ENCODE measurements at places on chromosomes 3 and 15. TPM values are rescaled to one million over a fixed set of nuclear protein-coding genes. Genes with fewer than 3 reads are reported as not detected.

DNA sequence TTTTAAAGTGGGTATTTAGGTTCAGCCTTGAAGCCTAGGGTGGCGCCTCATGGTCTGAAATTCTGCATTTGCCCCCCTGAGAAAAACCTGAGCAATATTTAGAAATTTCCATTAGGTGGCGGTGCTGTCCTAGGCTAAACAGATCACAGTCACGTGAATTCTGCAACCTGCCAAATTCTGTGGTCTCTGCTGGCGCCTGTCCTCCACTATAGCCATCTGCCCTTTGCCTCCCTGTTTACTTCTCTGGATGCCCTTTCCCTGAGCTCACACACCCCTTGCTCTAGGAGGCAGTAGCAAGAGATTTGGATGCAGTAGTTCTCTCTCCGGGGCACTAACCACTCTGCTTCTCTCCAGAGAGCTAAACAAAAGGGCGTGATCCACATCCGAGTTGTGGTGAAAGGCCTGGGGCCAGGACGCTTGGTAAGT is 9.1 kb downstream of the MRPS11 start:
- no peaks in the 10 kb centered on the region for H3K27me3 ChIP-seq
- no peak overlapping the region for H3K27ac ChIP-seq
- no peaks in the 10 kb centered on the region for H3K4me1 ChIP-seq
- no peak overlapping the region for H3K4me3 ChIP-seq
- DNase-seq = no peak

GRCh38 chr3:127006781-127007436 is 24.0 kb downstream of the PLXNA1 start:
- H3K27me3 ChIP-seq = no peaks in the 10 kb centered on the region
- no peak overlapping the region for H3K27ac ChIP-seq
- H3K36me3 ChIP-seq = no peaks in the 10 kb centered on the region
- no peak overlapping the region for H3K4me3 ChIP-seq
- DNase-seq = no peak

- DNase-seq = no peak
- peak overlapping the region; percentile 94 for H3K27ac ChIP-seq
- no peaks in the 10 kb centered on the region for H3K27me3 ChIP-seq
- peaks cover 21% of the 10 kb centered on the region for H3K4me1 ChIP-seq
These were observed 1.4 kb downstream of the ATP11B start for GRCh38 chr3:182794455-182795388.

- H3K4me3 ChIP-seq = no peak overlapping the region
- no peak for DNase-seq
- H3K27ac ChIP-seq = no peak overlapping the region
- no peaks in the 10 kb centered on the region for H3K4me1 ChIP-seq
These were observed 95.7 kb upstream of the ALDH1A3 start for GRCh38 chr15:100783760-100784492.

GRCh38 chr3:196611761-196612483 is 27.6 kb upstream of the NRROS start:
- no peaks in the 10 kb centered on the region for H3K27me3 ChIP-seq
- no peak for DNase-seq
- H3K36me3 ChIP-seq = no peaks in the 10 kb centered on the region
- H3K4me1 ChIP-seq = peaks cover 42% of the 10 kb centered on the region
- peak overlapping the region; percentile 54 for H3K4me3 ChIP-seq
- H3K27ac ChIP-seq = peak overlapping the region; percentile 1

DNA sequence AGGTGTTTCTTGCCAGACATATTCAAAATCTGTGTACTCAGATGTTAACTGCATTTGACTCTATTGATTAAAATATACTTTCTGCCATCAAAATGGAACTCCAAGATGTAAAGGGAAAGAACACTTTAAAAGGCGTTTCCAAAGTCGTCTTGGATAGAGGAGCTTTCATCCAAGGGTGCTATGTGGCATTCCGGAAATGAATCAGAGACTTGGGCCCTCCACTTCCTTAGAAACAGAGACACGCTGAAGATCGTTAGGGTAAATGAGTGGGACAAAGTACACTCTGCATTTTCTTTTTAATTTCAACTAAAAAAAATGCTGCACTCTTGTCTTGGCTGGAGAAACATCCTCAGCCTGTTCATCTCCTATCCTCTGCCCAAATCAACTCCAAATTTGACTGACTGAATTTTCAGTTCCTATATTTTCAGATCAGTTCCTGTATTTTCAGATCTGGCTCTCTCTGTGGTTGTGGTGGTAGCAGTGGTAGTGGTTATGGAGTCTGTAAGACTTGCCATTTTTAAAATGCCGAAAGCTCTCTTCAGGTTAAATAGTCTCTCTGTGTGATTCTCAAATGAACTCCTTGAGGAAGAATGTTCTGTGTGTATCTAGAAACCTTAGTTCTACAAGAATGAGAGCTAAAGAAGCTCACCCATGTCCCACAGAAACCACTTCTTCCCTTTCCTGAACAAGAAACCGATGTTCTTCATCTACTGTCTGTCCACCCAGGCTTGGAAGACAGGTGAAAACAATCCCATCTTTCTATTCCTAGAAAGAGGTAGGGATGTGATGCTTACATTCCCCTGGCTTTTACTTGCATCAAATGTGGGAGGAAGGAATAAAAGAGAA is 156.8 kb upstream of the ICE2 start:
- no peak overlapping the region for H3K4me3 ChIP-seq
- H3K27ac ChIP-seq = no peak overlapping the region
- no peaks in the 10 kb centered on the region for H3K36me3 ChIP-seq
- DNase-seq = no peak
- no peaks in the 10 kb centered on the region for H3K4me1 ChIP-seq

GRCh38 chr15:77856705-77857346 is 220.7 kb downstream of the TBC1D2B start:
- H3K4me3 ChIP-seq = no peak overlapping the region
- peaks cover 27% of the 10 kb centered on the region for H3K27me3 ChIP-seq
- no peak for DNase-seq
- H3K4me1 ChIP-seq = no peaks in the 10 kb centered on the region
- no peaks in the 10 kb centered on the region for H3K36me3 ChIP-seq

DNA sequence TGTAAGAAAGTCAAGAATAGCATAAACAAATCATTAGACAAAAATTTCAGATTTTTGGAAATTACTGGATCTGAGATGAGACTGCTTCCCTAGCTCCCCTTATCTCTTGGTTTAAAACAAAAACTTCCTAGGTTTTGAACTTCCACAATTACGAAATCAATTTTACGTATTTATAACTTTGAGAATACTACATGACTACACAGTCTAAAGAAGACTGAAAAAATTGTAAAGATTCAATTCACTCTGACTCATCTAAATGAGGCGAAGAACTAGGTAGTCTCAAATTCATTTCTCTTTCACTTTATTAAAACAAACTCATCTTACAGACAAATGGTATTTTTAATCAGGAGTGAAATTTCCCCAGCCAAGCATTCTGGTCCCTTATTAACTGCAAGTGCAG is 10.3 kb downstream of the CCDC54 start:
- no peak for DNase-seq
- H3K4me1 ChIP-seq = no peaks in the 10 kb centered on the region
- no peaks in the 10 kb centered on the region for H3K36me3 ChIP-seq
- H3K4me3 ChIP-seq = no peak overlapping the region
- H3K27ac ChIP-seq = no peak overlapping the region

- no peaks in the 10 kb centered on the region for H3K27me3 ChIP-seq
- no peak overlapping the region for H3K27ac ChIP-seq
- H3K4me1 ChIP-seq = no peaks in the 10 kb centered on the region
These were observed 179.7 kb upstream of the BHLHE40 start for GRCh38 chr3:4799266-4800256.

DNA sequence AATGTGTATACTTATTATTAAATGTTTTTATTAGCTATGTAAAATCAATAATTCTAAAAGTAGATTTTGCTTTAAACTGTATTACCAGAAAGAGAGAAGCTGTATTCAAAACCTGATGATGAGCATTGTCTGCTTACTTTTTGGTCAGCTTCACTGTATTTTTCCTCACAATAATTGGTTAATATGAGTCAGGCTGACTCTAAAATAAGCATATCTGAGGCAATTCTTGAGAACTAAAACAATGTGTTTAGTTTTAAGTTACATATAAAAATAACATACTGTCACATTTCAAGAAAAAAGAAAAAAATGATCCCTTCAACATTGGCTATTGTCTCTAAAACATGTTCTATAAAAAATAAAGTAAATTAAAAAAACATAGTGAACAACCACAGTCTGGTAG is 66.1 kb downstream of the EPHA3 start:
- no peak overlapping the region for H3K27ac ChIP-seq
- no peaks in the 10 kb centered on the region for H3K36me3 ChIP-seq
- no peaks in the 10 kb centered on the region for H3K27me3 ChIP-seq
- DNase-seq = no peak

DNA sequence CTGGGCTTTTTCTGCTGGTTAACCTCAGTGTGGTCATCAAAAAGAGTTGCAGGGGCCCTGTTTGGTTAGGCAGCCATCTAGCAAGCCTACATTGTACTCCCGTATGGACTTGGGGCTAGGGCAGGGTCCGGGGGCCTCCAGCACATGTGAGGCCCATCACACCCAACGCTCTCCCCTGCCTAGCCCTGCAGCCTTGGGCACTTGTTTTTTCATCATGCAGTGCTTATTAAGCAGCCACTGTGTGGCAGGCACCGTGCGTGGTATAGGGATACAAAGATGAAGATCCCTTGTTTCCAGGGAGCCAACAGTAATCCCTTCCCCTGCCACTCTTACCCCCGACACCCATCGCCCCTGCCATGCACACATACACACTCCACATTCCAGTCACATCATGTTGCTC is 14.2 kb downstream of the MRAS start:
- H3K36me3 ChIP-seq = no peaks in the 10 kb centered on the region
- no peak overlapping the region for H3K27ac ChIP-seq
- H3K4me3 ChIP-seq = no peak overlapping the region
- no peaks in the 10 kb centered on the region for H3K4me1 ChIP-seq

DNA sequence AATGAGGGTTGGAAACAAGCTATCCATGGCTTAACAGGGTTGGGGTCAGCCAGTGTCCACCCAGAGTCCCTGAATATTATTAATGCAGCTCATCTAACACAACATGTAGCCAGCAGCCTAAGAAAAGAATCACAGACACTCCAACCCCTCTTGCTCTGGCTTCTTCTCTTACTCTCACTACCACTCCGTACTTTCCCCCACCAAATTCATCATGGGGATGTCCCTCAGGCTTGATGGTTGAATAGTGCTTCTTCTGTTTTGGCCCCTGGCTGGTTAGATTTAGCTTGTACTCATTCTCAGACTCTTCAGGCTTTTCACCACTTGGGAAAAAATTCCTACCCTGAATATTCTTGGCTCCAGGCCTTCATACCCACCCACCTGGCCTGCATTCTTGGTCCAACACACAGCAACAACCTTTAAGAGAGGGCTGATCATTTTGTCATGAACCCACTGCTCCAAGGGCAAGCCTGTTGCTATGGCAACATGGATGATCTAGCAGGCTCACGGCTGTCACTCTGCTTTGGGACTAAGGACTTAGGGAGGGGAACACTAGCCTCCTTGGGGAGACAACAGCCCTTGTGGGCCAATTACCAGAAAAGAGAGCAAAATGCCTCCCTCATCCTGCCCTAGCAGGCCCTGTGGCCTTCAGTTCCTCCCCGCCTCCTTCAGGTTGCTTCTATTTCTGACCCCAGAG is 9.4 kb upstream of the MED12L start:
- no peaks in the 10 kb centered on the region for H3K4me1 ChIP-seq
- no peak overlapping the region for H3K4me3 ChIP-seq
- no peak for DNase-seq
- H3K36me3 ChIP-seq = no peaks in the 10 kb centered on the region
- H3K27ac ChIP-seq = no peak overlapping the region

The SERPINI2 gene
- not detected for total RNA-seq

The MTHFS gene
- 17.0 TPM for total RNA-seq

The CDCP1 gene
- 0.55 TPM for total RNA-seq

The PDZRN3 gene
- total RNA-seq = 0.73 TPM

The LSAMP gene
- 0.03 TPM for total RNA-seq

The ALAS1 gene
- 27.1 TPM for total RNA-seq

All from T-cell (primary cell).